ENCODE measurements at places on chromosomes 13 and 19. TPM values are rescaled to one million over a fixed set of nuclear protein-coding genes. Genes with fewer than 3 reads are reported as not detected.

GRCh38 chr13:23983671-23984070, 86.4 kb upstream of the C1QTNF9B start:
- no peak for DNase-seq

DNA sequence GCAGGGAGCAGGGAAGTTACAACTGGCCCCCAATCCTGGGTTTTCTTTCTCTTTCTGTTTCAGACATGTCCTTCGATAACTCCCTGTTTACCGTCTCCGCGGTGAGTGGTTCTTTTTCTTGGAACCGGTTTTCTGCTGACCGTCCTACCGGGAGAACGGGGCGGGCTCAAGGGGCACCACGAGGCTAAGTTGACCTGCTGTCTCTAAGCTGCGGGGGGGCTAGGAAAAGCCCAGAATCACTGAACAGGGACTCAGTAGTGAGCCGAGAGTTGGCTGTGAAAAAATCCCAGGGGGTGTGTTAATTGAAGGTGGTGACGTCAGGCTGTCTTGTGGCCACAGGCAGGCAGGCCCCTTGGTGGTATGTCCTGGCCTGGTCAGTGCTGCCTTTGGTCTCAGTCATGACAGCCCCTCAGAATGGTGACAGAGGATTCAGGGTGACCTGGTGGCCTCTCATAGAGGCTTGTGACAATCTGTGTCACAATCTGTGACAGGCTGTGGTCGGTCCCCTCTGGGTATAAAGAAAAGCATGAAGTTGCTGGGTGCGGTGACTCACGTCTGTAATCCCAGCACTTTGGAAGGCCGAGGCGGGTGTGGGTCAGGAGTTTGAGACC, 8.1 kb upstream of the CARM1 start:
- no peak for DNase-seq

- no peak for DNase-seq
Observed at GRCh38 chr13:58056426-58056825, 424.9 kb downstream of the PCDH17 start.

DNA sequence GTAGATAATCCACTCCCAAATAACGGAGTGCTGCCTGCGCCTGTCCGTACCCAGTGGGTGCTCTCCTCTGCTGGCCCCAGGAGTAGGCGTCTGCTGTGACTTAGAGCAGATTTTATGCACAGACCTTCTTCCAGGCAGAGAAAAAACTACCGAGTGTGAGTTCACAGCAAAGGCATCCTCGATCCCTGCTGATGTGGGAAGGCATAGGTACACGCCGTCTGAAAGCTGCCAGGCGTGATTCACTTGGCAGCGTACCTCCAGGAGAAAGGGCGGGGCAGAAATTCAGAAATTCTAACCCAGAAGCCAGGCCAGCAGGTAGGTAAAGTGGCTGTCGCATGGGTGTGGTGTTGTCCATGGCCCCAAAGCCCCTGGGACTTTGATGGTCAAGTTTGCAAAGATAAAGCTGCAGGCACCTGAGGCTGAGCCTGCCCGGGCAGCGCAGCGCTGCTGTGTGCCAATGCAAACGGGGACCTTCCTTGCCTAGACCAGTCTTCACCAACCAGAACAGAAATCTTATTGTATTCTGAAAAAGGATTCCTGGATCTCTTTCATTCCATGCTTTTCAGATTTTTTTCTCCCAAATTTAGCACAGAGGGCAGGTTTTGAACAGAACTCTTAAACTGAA, 36.3 kb downstream of the COL4A2 start:
- DNase-seq: no peak

- no peak for DNase-seq
Observed at GRCh38 chr13:49356223-49356622, 87.6 kb downstream of the CAB39L start.

DNA sequence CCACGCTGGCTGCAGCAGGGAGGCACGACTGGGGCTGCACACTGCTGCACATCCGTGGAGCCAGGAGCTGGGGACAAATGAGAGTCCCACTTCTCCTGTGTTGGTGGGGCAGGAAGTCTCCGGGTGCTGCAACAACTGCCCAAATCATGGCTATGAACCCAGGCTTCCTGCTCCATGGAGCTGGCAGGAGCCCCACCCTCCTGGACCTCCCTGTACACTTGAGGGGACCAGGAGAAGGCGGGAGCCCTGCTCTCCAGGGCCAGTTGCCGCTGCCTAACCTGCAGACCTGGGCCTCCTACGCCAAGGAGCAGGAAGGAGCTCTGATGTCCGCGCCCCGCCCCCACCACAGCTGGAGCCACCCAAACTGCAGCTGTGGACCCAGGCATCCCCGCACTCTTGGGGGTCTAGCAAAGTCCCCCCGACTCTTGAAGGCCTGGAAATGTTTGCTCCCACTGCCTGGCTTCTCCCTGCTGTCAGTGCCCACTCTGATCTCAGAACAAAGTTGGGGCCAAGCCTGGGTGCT, 752.1 kb upstream of the PCDH20 start:
- no peak for DNase-seq

DNA sequence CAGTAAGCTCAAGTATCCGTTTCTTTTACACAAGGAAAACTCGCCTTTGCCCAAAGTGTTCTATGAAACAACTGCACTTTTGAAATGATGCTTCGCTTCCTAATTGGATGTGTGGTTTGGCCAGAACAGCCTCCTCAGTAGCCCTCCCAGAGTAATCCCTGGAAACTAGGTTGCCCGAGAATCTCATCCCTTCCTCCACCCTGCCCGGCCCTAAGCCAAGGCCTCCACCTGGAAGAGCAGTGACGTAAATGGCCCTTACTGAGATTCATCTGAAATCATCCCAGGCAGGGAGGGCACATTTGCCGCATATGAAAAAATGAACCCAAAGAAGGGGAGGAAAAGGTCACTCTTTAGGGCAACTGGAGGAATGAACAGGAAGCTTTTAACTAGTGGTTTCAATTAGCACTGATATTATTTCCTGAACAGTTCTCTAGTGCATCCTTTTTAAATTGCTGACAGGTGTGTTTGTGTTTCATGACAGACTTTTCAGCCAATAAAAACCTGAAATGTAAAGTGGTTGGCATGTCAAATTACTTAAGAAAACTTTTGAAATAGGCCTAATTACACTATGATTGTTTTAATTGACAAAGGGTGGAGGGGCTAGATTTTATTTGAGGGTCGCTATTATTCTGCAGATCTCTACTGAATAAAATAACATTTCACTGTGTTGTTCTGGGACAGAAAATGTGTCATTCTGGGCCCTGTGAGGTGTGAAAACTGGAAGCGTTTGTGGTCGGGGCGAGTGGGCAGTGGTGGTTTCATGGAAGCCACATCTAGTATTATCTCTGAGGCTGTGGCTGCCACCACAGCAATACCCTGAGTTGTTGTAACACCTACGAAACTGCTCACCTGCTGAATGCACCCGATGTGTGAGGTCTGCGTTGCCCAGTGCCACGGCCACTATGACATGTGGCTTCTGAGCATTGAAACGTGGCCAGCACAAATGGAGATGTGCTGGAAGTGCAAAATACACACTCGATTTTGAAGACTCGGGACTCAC, 112.1 kb downstream of the ZIC5 start:
- no peak for DNase-seq

- DNase-seq: no peak
Observed at GRCh38 chr19:46030812-46031550, 8.1 kb upstream of the PGLYRP1 start.

The FPR1 gene
- total RNA-seq: 13.5 TPM

All from umbilical cord (tissue), 2 donors.